ENCODE measurements at places on chromosomes 16 and 17.
A peak's percentile ranks its signal among the peaks of the same experiment; 100 is the strongest.

DNA sequence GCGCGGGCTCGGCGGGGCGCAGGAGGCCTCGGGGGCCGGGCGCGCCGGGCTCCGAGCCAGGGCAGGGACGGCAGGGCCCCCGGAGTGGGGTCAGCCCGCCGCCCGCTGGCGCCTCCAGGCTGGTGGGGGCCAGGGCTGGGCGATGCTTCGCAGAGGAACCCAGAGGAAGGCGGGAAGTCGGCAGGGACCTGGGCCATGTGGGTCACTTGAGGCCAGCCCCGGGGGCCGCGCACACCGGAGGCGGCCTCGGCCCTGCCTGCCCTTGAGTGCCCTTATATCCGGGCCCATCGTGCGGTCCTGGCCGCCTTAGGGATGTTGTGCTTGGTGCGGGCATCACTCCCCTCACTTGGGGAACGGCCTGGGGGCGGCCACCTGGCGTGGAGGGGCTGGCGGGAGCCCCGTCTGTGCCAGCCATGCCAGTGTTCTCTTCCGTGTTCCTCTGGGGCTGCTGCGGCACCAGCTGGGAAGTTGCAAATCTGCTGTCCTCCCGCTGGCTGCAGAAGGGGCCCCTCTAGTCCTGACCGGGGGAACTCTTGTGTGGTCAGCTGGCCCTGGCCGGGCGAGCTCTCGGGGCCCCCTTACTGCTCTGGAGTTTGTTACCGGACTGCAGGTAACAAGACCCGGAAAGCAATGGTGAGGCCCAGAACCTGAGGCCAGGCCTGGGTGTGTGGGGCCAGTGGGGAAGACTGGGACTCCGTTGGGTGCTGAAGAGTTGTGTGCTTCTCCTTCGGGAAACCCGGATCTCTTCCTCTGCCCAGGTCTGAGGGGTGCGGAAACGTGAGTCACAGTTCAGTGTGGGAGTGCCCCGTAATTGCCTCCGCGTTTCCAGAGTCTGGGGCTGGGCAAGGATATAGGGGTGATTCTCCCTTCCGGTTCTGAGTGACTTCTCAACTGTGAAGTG is 849 bp downstream of the CAPN15 start:
- H3K36me3 ChIP-seq: peaks cover 7% of the 10 kb centered on the region
- peak overlapping the region; percentile 91 for H3K4me3 ChIP-seq
- DNase-seq: peak; percentile 56
- peak overlapping the region; percentile 93 for H3K27ac ChIP-seq
- peaks cover 44% of the 10 kb centered on the region for H3K4me1 ChIP-seq

DNA sequence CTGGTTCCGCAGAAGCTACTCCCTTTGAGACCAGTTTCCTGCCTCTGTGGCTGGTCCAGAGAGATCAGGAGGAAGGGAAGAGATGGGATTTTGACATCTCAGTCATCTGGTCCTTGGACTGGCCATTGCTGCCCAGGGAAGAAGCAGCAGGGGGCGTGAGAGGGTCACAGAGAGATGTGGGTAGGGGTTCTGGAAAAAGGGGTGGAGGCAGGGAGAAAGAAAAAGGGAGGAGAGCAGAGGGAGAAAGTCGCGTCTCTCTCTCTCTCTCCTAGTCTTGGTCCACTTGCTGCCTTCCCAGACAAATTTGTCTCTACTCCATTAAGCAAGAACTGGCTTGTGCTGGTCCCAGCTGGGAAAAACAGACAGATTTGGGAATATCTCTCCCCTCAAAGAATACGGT is 4.4 kb downstream of the SHBG start:
- H3K27ac ChIP-seq: no peak overlapping the region
- DNase-seq: peak; percentile 49
- peaks cover 3% of the 10 kb centered on the region for H3K4me1 ChIP-seq
- H3K27me3 ChIP-seq: peaks cover 35% of the 10 kb centered on the region

DNA sequence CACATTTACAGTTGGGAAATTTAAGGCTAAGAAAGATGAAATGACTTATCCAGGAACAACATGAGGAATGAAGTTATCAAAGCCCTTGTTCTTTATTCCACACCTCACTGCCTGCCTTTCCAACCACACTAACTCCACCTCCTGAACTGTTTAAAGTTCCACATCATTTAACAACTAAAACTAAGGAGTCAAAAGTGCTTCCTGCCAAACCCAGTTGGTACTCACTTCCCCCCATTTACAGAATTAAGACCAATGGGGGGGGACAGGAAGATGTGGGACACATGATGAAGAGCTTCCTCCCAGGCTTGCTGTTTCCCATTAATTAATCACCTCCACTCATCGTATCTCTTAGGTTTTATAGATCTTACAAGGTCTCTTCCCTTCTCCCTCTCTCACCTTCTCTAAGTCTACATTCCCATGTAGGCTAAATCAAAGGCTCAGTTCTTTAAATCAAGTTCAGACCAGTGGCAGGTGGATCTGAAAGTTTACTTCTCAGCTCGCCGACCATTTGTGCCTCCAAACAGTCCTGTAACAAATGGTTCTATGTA is 19.2 kb upstream of the TMEM101 start:
- H3K4me3 ChIP-seq: no peak overlapping the region
- DNase-seq: no peak
- H3K4me1 ChIP-seq: peaks cover 16% of the 10 kb centered on the region
- peaks cover 53% of the 10 kb centered on the region for H3K36me3 ChIP-seq

GRCh38 chr17:30244853-30245385 is 9.4 kb upstream of the SLC6A4 start:
- H3K4me1 ChIP-seq: no peaks in the 10 kb centered on the region
- no peak overlapping the region for H3K4me3 ChIP-seq

DNA sequence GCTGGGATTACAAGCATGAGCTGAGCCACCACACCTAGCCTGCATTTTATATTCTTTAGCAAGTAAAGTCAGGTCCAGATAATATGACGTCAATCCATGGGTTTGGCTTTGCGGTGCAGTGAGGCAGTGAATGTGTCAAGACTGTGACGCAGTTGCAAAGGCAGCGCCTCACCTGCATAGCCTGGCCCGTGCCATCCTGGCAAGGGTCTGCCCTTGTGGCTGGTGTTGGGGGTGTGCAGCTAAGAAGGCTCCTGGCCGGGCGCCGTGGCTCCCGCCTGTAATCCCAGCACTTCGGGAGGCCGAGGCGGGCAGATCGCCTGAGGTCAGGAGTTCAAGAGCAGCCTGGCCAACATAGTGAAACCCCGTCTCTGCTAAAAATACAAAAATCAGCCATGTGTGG is 7.0 kb downstream of the PDF start:
- peaks cover 34% of the 10 kb centered on the region for H3K4me1 ChIP-seq
- H3K27me3 ChIP-seq: no peaks in the 10 kb centered on the region
- no peak overlapping the region for H3K4me3 ChIP-seq

DNA sequence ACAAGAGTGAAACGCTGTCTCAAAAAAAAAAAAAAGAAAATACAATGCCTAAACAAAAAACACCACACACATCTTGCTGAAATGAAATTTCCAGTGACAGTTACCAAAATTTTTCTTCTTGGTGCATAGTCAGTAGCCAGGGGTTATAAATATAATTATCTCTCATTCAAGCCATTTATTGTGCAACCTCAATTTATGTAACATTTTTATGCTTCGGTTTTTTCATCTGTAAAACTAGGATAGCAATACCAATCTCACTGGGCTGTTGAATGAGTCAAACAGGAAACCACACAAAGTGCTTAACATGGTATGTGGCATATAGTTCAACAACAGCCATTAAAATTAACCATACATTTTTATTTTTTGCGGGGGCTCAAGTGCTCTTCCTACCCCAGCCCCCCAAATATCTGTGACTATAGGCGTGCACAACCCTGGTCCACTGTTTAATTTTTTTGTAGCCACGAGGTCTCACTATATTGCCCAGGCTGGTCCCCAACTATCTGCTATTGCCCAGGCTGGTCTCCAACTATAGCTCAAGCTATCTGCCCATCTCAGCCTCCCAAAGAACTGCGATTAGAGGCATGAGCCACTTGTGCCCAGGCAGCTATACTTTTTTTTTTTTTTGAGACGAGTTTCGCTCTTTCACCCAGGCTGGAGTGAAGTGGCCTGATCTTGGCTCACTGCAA is 2.6 kb downstream of the COG4 start:
- peak overlapping the region; percentile 99 for H3K27ac ChIP-seq
- H3K4me3 ChIP-seq: peak overlapping the region; percentile 99
- H3K27me3 ChIP-seq: no peaks in the 10 kb centered on the region

- no peak for DNase-seq
- H3K36me3 ChIP-seq: no peaks in the 10 kb centered on the region
- H3K4me3 ChIP-seq: no peak overlapping the region
- no peak overlapping the region for H3K27ac ChIP-seq
- H3K27me3 ChIP-seq: no peaks in the 10 kb centered on the region
- no peaks in the 10 kb centered on the region for H3K4me1 ChIP-seq
Measured at GRCh38 chr16:49763826-49764225, 92.1 kb downstream of the ZNF423 start.

- no peaks in the 10 kb centered on the region for H3K27me3 ChIP-seq
- no peak overlapping the region for H3K27ac ChIP-seq
- H3K4me3 ChIP-seq: no peak overlapping the region
- no peaks in the 10 kb centered on the region for H3K36me3 ChIP-seq
Measured at GRCh38 chr17:6953689-6954088, 42.2 kb upstream of the ALOX12 start.

DNA sequence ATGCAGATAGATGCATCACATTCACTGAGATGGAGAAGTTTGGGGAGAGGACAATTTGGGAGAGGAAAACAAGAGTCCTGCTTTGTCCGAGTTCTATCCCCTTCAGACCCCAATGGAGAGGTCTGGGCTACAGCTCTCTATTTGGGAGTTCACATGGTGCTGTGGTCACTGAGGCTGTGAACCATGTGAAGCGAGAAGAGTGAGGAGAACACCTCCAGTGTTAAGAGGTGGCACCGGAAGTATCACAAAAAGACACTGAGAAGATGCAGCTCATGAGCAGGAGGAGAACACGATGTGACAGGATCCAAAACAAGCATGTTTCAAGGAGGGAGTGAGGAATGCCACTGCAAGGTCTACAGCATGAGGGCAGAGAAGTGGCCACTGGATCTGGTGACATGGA is 39.7 kb downstream of the PIK3R5 start:
- H3K27me3 ChIP-seq: no peaks in the 10 kb centered on the region
- H3K27ac ChIP-seq: no peak overlapping the region
- peaks cover 19% of the 10 kb centered on the region for H3K4me1 ChIP-seq
- no peak overlapping the region for H3K4me3 ChIP-seq
- no peak for DNase-seq

DNA sequence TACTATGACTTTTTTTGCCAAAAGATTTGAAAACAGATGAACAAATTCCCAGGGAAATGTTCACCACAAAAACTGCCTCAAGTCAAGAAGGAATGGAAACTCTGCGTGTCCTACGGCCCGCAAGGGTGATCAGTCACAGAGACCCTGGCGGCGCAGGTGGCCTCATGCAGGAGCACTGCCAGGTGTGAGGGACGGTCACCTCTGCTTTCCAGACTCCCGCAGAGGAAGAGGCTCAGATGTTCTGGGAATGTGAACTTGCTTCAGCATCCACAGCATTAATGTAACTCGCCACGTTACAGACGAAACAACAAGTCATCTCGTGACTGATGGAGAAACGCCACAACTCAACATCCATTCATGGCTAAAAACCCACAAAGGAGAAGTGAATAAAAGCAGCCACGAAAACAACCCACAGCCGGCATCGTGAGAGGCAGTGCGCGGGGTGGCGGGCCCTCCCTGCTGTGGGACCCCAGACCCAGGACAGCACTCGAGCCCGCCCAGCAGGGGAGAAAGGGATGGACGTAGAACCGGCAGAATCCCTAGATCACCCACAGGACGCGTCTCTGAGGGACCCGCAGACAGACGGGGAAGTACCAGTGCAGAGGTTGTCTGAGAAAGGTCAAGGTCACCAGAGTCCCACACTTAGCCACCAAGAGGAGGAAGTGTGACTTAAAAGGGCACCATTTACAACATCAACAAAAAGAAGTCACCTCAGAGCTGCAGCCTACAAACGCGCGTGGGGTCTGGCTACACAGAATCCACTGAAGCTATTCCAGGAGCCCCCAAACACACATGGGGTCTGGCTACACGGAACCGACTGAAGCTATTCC is 76.9 kb upstream of the GNG13 start:
- H3K4me1 ChIP-seq: no peaks in the 10 kb centered on the region
- H3K27ac ChIP-seq: no peak overlapping the region
- H3K36me3 ChIP-seq: no peaks in the 10 kb centered on the region
- DNase-seq: no peak

DNA sequence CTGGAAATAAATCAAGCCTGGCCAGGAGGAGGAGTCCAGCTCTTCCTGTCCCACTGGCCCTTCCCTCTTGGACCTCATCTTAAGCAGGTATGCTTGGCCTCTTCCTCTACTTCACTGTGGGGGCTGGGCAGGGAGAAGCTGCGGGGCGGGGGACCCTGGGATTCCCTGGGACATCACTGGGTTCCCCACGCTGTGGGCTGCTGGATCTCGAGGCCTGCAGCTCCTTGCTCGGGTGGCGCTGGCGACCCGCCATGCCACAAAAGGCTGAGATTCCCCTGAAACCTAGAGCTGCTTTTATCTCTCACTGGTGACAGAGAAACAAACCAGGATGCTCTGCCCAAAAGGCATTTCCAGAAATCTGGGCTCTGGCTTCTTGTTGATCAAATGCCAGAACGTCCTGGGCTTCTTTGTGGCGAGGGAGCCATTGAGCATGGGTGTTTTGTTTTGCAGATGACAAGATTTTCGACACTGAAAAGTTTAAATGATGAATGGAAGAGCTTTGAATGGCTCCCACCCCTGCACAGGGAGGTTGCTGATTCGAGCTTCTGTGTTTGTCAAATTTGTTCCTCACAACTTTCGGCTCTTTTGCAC is 8.6 kb upstream of the PGS1 start:
- no peak overlapping the region for H3K27ac ChIP-seq
- H3K27me3 ChIP-seq: peaks cover 63% of the 10 kb centered on the region
- no peaks in the 10 kb centered on the region for H3K36me3 ChIP-seq

DNA sequence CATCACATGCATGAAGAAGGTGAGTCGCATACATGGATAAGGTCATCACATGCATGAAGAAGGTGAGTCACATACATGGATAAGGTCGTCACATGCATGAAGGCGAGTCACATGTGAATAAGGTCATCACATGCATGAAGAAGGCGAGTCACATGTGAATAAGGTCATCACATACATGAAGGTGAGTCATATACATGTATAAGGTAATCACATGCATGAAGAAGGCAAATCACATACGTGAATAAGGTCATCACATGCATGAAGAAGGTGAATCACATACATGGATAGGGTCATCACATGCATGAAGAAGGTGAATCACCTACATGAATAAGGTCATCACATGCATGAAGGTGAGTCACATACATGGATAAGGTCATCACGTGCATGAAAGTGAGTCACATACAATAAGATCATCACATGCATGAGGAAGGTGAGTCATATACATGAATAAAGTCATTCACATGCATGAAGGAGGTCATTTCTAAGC is 105.1 kb upstream of the SDK2 start:
- H3K36me3 ChIP-seq: no peaks in the 10 kb centered on the region
- H3K4me1 ChIP-seq: no peaks in the 10 kb centered on the region
- no peak for DNase-seq
- H3K27me3 ChIP-seq: peaks cover 35% of the 10 kb centered on the region
- no peak overlapping the region for H3K27ac ChIP-seq
